ENCODE measurements at places on chromosomes 2 and 18.

DNA sequence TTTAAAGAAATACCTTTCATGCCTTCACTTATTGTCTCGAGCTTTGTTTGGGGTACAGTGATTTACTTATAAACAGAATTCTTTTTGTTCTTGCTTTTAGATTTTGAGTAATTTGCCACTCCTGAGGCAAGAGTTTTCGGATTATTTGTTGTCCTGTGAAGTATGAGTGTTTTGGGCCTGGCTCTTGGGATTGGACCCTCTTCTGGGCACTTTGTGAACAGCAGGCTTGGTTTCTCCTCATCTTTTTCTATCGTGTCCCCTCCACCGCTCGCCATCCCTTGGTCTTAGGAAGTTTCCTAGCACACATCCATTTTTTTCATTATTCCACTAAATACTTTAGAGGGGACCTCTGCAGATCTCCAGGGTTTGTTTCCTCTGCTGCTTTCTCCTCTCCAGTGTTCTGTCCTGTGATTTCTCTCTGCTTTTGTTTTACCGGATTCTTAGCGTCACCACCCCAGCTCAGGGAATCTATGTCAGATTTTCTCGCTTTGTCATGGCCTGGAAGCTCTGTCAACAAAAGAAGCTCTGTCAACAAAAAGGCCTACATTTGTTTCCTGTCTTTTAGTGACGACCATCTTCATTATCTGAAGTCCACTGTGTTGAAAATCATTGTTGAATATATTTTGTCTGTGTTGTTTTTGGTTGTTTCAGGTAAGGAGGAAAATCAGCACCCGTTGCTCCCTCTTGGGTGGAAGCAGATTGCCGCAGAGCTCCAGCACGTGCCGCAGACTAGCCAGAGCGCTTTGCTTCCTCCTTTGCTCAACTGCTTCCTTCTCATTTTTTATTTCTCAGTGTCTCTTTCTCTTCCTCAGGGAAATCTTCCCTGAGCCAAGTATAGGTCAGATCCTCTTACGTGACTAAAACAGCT is 27.8 kb downstream of the ANKRD62 start:
- peak; percentile 2 for DNase-seq

GRCh38 chr2:189179570-189179950 is at the start of gene COL5A2:
TSS of gene COL5A2 (minus strand) at chr2:189179761. CDS start at chr2:189179604, 157 bp downstream.
- peak; percentile 80 for DNase-seq

- no peak for DNase-seq
These were observed 54.9 kb downstream of the CCNT2 start for GRCh38 chr2:134973241-134974138.

GRCh38 chr18:11096839-11097750 is 52.3 kb downstream of the PIEZO2 start:
- DNase-seq, result no peak

- peak; percentile 95 for DNase-seq
These were observed 1.2 kb downstream of the CFLAR start for GRCh38 chr2:201116959-201117734.

DNA sequence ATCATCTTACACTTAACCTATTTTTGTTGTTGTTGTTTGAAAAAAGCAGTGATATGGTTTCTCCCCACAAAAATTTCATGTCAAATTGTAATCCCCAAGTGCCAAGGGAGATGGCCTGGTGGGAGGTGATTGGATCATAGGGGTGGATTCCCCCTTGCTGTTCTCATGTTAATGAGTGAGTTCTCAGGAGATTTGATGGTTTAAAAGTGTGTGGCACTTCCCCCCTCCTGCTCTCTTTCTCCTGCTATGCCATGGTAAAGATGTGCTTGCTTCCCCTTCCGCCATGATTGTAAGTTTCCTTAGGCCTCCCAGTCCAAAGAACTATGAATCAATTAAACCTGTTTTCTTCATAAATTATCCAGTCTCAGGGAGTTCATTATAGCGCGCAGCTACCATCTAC is 1362.7 kb upstream of the FAM98A start:
- no peak for DNase-seq

DNA sequence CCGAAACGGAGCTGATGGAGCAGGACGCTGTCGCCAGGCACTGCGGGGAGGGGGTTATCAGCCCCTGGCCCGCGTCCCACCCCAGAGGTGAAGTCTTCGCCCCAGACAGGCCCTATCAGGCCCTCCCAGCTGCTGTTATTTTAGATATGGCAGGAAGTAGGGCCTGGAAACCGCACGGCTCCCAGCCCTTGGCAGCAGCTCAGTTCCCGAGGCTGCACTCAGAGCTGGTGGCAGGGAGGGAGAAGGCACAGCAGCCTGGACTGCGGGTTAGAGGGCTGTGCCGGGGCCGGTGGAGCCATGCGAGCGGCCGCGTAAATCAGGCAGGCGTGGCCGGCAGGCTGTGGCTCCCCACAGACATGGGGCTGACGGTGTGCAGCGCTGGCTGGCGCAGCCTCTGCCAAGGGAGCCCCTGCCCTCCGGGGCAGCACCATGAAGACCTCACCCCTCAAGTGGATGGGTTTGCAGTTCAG is 111.4 kb downstream of the NFATC1 start:
- DNase-seq, result no peak

DNA sequence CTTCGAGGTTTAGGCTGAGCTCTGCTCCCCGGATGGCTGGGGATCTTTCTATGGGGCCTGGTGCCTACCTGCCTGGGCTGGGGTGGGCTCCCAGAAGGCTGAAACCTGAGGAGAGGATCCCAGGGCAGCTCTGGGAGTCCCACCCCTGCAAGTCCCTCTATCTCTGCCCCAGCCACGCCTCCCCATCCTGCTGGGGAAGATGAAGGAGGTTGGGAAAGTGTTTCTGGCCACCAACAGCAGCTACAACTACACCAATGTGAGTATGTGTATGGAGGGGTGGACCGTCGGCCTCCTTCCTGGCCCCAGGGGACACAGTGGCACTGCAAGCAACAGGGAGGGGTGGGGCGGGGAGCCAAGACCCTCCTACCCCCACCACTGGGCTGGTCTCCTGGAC is 2.7 kb downstream of the NT5DC4 start:
- DNase-seq, result no peak

DNA sequence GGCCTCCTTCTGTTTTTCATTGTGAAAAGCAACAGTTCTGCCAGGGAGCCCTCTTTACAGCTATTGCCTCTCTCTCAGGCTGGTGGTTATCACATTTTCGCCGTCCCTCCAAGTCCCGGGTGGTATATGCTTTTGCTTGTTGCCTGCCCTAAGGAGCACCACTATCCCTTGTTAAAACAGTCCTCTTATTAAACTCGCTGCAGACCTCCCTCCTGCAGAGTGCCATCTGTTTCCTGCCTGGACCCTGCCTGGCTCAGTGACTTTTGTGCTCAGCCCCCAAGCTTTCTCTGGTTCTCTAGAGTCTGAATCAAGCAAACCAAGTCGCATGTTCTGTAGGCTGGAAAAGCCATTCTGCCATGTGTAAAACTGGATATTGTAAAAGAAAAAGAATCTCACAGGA is 72.1 kb upstream of the FHL2 start:
- no peak for DNase-seq

- no peak for DNase-seq
These were observed 168.9 kb upstream of the CDH20 start for GRCh38 chr18:61164321-61164720.

GRCh38 chr2:171317492-171318125 is 116.2 kb downstream of the METTL8 start:
- DNase-seq, result no peak

GRCh38 chr2:63737081-63737751 is 104.5 kb upstream of the UGP2 start:
- no peak for DNase-seq

- no peak for DNase-seq
These were observed 24.5 kb downstream of the DYNC2LI1 start for GRCh38 chr2:43798300-43798699.

DNA sequence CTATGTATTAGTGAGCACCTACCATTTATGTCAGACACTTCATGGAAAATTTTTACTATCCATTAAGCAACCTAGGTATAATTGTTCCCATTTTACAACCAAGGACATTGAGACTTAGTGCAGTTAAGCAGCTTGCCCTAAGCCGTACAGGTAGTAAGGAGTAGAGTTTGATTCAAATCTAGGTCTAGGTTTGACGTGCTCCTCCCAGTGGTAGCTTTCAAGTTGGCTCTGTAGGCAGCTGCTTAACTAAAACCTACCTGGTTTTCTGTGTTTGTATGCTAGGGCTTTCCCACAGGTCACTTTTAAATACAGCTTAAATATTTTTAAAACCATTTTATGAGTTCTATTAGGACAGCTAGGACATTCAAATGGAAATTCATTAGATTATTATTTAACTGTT is 69.7 kb downstream of the NUP35 start:
- DNase-seq, result no peak

DNA sequence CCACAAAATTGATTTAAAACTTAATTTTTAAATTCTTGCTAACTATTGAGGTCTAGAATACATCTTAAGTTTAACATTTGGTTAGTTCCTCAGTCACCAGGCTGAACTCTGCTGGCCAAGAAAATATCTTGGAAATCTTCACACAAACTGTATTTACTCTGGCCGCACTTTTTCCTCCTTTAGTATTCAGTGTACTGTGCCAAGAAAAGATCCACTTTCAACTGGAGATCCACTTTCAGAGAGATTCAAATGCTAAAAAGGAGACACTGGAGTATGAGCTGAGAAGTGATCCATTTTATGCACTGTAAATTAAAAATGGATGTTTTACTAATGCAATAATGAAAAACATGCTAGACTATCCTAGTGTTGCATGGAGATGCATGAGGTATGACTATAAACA is 98.1 kb downstream of the ANTXR1 start:
- no peak for DNase-seq

DNA sequence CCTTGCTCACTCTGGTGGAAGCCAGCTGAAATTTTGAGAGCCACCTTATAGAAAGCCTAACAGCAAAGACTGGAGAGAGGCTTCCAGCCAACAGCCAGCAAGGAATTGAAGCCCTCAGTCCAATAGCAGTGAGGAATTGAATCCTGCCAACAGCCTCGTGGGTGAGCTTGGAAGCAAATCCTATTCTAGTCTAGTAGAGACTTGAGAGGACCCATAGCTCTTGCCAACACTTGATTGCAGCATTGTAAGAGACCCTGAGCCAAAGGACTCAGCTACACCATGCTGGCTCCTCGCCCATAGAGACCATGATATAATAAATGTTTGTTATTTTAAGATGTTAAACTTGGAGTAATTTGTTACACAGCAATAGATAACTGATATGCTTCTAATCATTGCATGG is 403.0 kb upstream of the TNP1 start:
- DNase-seq, result no peak

- DNase-seq, result no peak
These were observed 81.7 kb upstream of the REV1 start for GRCh38 chr2:99571533-99571932.

DNA sequence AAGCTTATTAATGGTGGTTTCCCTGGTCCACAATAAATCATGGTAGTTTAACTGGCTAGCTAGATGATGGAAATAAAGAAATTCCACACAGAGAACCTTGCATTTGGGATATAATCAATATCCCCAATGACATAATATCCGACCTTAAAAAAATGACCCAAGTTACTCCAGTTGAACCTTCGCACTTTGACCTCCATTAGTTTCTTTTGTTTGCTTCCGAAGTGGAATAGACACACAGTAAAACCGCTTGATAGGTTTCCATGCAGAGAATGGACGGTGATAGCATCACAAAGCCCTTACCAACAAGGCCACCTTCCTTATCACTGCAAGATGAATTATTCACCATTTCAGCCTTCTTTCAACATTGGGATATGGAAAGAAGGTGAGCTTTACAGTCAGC is 1966.1 kb upstream of the CELF4 start:
- DNase-seq, result no peak

Data from foreskin melanocyte (primary cell).